DMS153 (cell line): ENCODE measurements at places on chromosomes 4 and X.

DNA sequence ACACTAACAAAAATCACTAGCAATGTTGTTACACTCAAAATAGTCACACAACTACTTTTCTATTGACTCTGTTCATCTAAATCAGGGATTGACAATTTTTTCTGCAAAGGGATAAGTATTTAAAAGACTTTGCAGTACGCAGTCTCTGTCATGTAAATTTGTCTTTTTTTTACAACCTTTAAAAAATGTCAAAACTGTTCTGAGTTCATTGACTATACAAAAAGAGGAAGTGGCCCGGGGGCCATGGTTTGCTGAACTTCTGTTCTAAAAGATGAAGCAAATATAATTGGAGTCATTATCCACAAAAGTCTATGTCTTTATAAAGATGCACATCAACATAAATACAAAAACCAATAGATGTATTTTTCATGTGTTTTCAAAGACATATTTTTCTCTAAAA lies 1310.3 kb downstream of the RPA4 start:
- no peak for DNase-seq

GRCh38 chrX:20442597-20442996 lies 175.9 kb upstream of the RPS6KA3 start:
- DNase-seq: peak; percentile 74

GRCh38 chrX:71098951-71099506 lies 3.4 kb downstream of the FOXO4 start:
- DNase-seq: no peak

- DNase-seq: no peak
Measured at GRCh38 chr4:147723326-147723725, 8.6 kb upstream of the ARHGAP10 start.

DNA sequence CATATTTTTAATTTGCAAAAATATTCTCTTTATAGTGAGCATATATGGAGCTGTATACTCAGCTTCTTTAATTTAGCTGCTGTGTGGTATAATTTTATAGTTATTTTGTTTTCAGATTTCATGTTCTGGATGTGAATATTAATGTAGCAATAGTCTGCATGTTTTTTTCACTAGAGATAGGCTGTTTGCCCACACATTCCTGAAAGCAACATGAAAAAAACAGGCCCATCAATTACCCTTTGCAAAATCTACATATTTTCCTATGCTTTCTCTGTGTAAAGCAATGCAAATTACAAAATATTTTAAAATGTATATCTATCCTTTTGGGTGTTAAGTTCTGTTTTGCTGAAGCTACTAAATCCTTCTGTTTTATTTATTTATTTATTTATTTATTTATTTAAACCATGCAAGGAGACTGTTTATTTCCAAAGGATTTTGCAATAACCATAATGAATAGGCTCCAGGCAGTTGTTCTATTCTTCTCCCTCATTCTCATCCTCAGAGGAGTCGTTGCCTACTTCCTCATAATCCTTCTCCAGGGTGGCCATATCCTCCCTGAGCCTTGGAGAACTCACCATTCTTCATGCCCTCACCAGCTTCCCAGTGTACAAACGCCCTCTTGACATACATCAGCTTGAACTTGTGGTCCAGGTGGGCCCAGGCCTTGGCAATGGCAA lies 277.1 kb downstream of the ANKRD50 start:
- DNase-seq: no peak

DNA sequence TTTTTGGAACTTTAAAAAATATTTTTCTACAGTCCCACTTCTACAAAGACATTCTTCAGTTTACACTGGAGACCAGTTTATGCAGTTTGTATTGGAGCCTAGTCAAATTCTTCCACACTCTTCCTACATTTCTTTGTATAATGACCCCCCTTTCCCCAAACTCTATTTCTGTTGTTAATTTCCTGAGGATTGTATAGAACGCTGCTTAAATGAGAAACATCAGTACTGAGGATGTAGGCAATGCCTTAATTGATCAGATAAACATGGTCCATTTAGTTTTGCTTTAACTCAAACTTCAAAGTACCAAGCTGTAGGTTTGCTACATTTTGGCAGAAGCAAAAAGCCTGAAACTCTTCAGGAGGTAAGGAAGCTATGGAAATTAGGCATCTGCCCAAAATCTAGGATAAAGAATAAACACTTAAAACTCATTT lies 155.5 kb downstream of the SLC7A11 start:
- no peak for DNase-seq

GRCh38 chr4:94284889-94285288 lies 57.7 kb downstream of the HPGDS start:
- no peak for DNase-seq

DNA sequence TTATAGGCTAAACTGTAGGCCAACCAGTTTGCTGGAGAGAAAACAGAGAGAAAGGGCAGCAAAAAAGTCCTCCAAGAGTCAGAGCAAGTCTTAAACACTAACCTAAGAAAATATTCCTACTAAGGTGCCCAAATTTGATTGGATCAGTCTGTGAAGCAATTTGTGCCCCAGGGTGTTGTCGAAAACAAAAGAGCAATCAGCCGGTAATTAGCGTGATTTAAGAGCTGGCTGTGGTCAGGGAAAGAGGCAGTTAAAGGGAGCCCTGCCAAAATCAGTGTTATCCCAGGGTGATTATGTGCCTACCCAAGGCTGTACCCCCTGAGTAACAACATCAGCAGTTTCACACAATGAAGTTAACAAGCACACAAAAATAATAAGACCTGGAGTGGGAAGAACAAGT lies 6.4 kb upstream of the BRWD3 start:
- DNase-seq: no peak

DNA sequence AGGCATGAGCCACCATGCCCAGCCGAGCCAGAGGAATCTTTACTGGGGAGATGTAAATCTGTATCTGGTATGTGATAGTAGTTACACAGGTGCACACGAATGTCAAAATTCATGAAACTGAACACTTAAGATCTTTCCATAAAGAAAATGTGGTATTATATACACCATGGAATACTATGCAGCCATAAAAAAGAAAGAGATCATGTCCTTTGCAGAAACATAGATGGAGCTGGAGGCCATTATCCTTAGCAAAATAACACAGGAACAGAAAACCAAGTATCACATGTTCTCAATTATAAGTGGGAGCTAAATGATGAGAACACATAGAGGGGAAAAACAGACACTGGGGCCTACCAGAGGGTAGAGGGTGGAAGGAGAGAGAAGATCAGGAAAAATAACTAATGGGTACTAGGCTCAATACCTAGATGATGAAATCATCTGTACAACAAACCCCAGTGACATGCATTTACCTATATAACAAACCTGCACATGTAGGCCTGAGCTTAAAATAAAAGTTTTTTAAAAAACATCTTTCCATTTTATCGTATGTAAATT lies 7.8 kb downstream of the TMEM156 start:
- no peak for DNase-seq

GRCh38 chr4:151744614-151745013 lies 16.2 kb downstream of the GATB start:
- DNase-seq: no peak

- DNase-seq: no peak
Measured at GRCh38 chr4:61067381-61067780, 132.7 kb upstream of the ADGRL3 start.

- DNase-seq: no peak
Measured at GRCh38 chr4:91681544-91681943, 622.2 kb upstream of the GRID2 start.

DNA sequence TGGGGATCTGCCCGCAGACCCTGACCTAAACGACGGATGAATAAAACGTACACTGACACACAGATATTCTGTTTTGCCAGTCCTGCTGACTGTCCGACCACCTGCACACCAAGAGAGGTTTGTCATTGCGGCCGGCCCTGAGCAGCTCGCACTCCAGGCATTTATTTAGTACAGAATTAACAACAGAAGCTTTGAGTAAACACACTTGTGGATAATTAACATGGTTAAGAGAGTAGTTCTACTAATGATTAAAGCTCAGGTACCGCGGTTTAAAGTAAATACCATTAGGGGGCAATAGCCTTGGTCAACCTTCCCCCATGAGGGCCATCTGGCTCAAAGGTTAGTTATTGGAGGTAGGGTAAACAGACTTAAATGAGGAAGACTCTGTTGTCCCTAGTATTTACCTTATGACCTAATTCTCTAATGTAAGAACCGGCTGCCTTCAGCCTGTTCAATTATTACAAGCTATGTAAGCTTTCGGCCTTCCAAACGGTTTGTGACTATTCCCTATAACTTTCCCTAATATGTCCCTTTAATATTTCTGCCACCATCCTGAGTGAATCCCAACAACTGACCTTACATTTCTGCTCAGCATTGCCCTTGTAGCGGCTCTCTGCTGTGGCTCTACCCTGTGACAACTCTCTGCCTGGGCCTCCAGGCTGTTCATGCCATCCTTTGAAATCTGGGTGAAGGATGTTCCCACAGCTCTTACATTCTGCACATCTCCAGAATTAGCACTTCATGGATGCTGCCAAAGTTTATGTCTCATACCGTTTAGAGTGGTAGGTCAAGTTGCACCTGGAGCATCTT lies 46.9 kb upstream of the SYTL5 start:
- DNase-seq: peak; percentile 36

- no peak for DNase-seq
Measured at GRCh38 chr4:140635606-140636005, 66.8 kb upstream of the UCP1 start.

DNA sequence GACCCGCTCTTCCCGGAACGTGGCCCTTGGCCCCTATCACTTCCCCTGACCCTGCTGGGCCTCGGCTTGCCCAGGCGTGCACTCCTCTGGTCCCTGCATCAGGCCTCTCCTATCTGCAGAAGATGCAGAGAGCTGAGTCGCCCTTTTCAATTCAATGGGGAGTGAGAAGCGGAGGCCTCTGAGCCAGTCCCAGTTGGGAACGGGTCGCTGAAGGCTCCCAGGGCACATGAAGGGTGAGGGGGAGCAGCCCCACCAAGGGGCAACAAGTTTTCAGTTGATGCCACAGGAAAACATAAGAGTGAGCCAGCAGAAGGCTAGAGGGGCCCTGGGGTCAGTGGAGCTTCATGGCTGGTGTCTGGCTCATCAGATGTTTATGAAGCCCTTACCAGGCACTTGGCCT lies 17.1 kb downstream of the PSAPL1 start:
- DNase-seq: no peak

GRCh38 chrX:69489625-69490024 lies 14.5 kb upstream of the NALF2 start:
- no peak for DNase-seq

DNA sequence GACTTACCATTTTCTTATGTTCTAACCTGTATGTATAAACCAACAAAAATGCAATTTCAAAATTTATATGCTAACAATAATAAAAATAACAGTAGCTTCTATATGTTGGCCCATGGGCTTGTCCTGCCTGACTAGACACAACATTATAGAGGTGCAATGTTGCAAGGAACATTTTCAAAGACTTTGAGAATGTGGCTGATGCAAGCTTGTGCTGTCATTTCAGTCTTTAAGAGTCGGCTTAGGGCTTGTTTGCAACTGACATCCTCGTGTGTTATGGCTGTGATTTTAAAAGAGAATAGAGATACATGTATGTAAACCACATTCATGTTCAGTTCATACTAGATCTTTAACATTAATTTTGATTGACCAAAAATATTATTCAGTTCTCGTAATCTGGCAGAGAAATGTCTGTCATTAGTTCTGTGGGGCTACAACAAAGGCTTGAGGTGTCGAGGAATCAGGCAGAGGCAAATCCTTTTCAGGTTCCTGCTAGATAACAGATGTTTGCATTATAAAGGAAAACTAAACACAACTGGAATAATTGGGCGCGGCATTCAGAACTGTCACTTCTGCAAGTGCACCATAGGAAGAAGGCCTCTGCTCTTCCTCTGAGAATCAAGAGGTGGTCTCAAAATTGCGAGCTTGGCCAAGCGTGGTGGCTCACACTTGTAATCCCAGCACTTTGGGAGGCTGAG lies 13.1 kb downstream of the TMSB4X start:
- no peak for DNase-seq

GRCh38 chr4:29972121-29972520 lies 748.0 kb upstream of the PCDH7 start:
- DNase-seq: no peak

DNA sequence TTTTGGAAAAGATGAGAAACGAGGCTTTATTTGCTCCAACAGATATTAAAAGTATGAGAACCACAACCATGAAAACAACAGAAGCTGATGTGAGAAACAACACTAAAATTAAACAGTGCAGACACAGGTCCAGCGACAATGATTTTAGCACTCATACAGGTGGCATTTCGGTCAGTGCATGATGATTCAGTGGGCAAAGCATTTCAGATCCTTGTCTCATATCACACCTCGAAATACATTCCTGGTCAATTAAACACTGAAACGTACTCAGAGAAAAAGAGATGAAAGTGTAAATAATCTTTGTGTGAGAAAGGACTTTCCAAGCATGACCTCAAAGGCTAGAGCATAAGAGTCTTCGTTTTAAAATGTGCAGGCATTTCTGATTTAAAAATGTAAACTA lies 85.2 kb downstream of the ACOX3 start:
- DNase-seq: no peak

- DNase-seq: no peak
Measured at GRCh38 chr4:110617075-110617640, 5.7 kb downstream of the PITX2 start.
